ENCODE measurements at places on chromosomes 1 and 21.

GRCh38 chr1:188958461-188959115 is 1519.1 kb downstream of the BRINP3 start:
- DNase-seq, result no peak

DNA sequence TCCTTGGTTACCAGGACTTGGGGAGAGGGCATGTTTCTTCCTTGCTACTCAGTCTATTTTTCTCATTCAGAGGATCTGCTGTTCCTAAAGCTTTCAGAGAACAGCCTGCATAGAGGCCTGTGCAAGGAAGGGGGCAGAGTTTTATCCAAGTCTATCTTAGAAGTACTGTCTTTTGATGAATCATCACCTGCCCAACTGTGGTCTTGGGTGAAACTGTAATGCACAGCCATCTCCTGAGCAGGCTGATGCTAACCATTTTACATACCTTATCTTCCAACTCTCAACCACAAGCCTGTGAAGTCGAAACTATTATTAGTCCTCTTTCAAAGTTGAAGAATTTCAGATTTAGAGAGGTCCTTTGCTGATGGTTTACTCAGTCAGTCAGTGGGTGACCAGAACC is 368.0 kb downstream of the HHAT start:
- DNase-seq, result no peak

DNA sequence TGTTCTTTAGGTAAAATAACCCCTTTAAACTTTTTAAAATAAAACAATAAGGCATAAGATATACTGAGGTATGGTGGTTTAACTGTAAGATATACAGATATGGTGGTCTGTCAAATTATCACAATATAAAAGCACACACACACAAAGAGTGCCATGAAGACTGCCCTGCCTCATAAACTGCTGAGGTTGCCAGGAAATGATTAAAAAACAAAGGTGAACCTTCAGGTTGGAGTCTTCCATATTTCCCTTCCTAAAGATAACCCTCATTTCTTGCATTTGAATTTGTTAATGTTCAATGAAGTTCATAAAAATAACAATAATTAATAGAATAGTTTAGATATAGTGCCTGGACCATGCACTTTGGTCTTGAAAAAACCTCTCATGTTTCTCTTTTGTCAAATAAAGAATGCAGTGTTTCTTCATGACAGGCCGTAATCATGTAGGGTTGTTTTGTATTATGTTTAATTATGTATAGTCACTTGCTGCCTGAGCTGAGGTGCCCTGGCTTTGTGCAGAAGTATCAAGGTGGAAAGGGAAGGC is 123.6 kb upstream of the B3GALT2 start:
- no peak for DNase-seq

- DNase-seq, result no peak
Measured at GRCh38 chr1:178774263-178774662, 49.2 kb downstream of the RALGPS2 start.

DNA sequence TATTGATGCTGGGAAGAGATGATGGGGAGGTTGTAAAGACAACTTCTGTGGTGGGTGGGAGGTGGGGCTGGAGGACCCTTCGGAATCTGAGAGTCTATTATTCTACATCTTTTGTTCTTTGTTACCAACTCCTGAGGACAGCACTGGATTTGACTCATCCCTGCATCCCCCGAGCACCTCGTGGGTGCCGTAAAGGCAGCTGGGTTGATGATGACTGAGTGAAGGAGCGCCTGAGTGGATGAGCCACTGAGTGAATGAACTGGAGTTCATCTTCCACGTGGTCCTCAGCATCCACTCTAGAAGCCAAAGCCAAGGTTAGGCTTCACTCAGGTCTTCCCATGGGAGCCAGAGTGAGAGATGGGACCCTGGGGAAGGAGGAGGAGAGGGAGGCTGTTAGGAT is 77.6 kb downstream of the LRRN2 start:
- DNase-seq, result no peak

- DNase-seq, result peak; percentile 19
Measured at GRCh38 chr21:45990741-45991605, 9.4 kb downstream of the COL6A1 start.

DNA sequence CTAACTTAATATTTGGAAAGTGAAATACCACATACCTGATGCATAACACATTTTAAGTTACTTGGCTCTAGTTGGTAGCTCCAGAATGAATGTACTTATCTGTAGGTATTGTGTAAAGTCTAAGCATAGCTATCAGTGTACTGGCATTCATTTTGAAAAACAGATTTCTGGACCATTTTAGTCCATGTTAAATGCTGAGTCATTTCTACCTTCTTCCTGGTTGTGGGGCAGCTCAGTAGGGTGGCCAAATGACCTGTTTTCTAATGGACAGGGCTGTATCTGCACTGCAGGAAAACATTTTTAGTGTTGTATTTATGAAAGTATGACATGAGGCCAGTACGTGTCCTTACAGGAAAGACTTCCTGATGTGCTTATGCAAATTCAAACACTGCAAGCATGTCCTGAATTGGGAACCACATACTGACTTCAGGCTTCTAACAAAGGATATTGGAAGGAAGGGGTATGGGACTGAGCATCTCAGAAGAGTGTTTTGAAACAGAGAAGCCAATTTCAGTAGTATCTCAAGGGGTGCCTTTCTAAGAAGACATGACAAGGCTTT is 300.3 kb upstream of the B3GALT2 start:
- no peak for DNase-seq

DNA sequence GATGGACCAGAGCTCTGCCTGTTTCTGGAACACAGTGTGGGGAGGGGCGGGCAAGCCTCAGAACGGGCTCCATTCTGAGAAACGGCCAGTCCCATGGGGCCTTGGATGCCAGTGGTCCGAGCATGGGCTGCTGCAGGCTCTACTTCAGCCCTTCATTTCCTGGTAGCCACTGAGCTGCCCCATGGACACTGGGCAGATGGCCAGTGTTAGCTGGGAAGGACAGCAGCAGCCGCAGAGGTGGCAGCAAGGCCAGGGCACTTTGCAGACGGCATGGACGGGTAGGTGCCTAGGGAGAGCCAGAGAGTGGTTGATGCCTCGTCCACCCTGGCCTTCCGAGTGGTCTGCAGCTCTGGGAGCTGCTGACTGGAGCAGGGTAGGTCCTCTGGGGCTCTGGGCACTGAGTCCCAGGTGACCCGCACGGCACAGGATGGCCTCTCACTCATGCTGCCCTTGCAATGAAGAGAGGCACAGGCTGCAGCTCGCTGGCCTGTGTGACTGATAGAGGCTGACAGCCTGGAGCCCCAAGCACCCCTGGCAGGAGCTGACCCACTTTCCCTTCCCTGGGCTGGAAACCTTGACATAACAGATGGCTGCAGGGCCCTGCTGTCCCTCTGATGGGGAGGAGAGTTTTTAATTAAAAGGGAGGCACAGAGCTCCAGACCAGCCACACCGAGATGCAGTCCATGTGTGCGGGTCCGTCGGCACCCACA is 87.7 kb upstream of the COL6A1 start:
- DNase-seq, result no peak

DNA sequence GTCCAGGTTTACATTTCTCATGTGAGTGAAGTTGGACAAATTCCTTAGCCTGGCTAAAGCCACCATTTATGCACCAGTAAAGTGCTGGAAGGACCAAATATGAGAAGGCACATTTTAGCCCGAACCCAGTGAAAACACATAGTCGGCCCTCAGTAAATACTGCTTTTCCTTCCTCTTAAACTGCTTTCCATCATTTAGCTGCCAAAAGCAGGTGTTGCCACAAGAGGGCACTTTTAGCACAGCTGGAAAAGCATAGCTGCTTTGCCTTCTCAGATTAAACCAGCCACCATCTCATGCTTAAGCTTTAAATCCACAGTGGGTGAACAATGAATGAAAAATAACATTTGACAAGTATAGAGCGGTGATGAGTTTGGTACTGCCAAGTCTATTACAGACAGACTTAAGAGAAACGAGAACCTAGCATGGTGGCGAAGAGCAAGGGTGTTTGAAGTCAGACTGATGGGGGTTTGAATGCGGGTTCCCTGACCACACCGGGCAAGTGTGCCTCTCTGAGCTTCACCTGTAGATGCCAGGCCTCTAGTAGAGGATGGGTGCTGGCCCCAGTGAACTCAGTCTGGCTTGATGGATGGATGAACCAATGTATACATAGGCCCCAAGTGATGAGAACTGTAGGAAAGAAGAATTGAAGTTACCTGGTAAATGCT is 57.8 kb downstream of the SLC35D1 start:
- DNase-seq, result peak; percentile 73

GRCh38 chr1:161008869-161009510 is 12.0 kb downstream of the F11R start:
- DNase-seq, result no peak

DNA sequence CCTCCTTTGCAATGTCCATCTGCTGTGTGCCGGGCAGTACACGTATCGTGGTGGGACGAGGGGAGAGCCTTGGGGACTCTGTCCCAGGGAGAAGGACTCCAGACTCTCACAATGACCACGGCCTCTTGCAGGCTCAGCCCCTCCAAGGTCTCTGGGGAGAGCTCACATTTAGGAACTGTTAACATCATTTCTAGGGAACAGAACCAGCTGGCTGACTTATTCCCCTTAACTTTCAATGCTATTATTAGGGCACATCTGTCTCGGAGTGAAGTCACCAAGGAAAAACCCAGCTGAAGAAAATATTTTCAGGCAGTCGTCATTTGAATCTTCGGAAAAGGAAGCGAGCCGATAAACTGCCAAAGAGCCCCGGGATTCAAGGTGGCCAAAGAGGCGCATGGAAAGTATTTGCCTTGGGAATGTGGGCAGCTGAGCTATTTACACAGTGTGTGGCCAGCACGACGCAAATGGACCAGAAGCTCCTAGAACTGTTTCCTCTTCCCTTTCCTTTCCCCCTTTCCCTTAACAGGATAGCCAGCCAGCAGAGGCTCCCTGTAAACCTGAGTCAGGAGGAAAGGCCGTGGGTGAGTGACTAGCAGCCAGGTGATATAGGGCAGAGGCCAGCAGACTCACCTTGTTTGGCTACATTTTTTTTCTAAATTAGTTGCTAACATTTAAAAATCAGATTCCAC is 74.5 kb downstream of the ITPKB start:
- peak; percentile 90 for DNase-seq

- DNase-seq, result no peak
Measured at GRCh38 chr1:17086751-17087150, 32.5 kb downstream of the PADI2 start.

DNA sequence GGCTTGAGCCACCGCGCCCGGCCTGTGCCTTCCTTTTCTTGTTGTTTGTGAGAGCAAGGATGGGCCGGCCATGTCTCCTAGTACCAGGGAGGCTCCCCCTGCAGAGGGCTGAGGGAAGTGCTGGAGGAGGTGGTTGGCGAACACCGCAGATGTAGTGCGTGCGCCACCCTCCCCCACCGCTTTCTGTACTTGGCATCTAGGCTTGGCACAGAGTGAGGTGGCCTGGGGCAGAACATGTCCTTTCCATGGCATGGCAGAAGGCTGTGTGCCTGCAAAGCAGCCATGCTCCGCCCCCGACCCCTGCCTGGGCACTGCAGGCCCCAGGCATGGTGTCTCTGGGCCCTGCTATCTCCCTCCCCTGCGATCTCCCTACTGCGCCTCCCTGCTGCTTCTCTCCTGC is 30.7 kb downstream of the ALPL start:
- DNase-seq, result no peak

DNA sequence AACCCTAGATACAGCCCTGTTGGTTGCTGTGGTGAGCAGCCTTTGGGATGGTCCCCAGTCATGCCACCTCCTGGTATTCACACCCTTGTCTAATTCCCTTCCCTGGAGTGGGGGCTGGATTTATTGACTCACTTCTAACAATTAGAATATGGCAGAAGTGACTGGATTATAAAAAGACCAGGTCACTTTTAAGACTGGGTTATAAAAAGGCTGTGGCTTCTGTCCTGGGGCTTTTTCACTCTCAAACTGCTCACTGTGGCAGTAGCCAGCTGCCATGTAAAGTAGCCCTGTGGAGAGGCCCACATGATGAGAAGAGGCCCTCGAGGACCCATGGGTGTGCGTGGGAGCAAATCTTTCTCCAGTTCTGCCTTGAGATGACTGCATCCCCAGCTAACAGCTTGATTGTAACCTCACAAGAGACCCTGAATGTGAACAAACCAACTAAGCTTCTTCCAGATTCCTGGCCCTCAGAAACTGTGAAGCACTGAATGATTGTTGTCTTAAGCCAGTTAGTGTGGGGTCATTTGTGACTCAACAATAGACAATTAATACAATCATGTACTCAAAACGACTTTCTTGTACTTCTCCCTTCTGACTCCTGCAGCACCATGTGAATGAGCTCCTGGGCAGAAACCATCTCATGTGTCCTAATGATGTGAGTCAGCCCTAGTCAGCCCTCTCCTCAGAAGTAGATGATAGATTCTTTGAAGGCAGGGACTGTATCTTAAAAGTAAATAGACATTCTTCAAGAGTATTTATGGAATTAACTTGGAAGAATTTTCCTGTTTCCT is 234.9 kb downstream of the TNR start:
- no peak for DNase-seq

DNA sequence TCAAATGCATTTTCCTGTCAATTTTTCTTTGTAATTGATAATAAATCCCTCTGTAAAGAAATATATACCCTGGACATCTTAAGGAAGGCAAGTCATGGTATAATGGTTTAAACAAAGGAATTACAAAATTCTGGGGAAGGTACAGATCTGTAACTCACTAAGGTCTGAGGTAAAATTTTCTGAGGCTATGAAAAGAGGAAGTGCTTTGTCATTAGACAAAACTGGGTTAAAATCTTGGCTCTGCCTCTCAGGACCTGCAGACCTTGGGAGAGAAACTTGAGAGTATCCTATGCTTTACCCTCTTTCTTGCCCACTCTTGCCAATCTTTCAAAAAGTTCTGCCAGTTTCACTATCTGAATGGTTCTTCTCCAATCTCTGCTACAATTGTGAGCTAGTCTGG is 26.8 kb upstream of the BEND5 start:
- DNase-seq, result no peak

DNA sequence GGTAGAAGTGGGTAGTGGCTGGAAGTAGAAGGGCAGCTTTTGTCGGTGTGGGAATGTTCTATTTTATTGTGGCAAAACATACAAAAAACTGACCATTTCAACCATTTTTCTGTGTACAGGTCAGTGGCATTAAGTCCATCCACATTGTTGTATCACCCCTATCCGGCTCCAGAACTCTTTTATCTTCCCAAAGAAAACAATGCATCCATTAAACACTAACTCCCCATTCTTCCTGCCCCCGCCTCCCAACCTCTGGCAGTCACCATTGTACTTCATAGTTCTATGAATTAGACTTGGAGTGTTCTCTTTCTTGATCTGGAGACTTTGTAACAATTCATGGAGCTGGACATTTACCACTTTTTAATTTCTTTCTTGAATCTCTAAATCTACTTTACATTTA is 55.7 kb downstream of the DEGS1 start:
- no peak for DNase-seq

DNA sequence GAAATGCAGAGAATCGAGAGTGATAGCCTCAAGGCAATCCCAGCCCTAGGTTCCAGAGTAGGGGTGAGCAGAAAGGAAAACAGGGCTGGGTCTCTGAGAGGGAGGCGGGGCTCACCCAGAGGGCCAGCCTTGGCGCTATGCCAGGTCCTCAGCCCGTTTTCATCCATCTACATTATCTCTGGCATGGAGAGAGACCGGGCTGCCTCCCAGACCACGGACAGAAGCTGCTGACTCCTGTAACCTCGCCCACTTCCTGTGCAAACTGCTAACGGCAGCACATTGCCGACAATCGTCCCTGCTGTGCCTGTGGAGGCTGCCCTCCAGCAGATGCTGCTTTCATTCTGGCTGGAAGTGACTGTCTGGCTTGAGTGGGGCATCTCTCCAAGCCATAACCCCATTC is 569.1 kb downstream of the NPHP4 start:
- peak; percentile 33 for DNase-seq

All from right hindlimb (tissue), 1 donor.